ENCODE measurements at places on chromosomes 6 and 20. TPM values are rescaled to one million over a fixed set of nuclear protein-coding genes. Genes with fewer than 3 reads are reported as not detected.

DNA sequence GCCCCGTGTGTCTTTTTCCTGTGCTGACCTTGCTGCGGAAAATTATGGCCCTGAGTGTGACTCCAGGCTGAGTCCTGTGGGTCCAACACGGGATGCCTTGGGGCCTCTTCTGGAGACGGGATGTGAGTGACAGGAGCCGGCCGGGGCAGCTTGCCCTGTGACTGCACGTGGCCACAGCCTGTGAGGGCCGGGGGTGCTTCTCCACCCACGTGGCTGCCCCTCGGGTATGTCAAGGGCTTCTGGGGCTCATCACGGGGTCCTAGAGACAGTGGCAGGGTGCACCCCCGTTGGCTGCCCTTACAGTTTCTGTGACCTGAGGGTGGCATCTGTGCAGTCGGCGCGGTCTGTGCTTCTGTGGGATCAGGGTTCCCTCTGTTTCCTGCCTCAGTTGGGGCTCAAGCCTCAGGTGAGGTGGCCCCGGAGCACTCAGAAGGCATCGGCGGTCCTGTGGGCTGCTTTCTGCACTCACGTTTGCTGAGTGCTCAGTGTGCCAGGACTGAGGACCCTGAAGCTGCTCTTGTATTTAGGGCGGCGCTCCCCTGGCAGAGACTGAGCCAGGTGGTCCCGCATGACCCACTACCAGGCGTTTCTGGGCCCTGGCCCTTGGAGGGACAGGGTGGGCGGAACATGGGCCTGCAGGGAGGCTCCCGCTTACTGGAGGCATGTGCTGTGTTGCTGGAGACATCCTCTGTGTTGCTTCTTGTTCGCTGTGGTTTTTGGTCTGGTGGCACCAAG lies 5.4 kb downstream of the RTEL1 start:
- DNase-seq: no peak

- DNase-seq: no peak
Measured at GRCh38 chr20:8267009-8267408, 134.9 kb downstream of the PLCB1 start.

DNA sequence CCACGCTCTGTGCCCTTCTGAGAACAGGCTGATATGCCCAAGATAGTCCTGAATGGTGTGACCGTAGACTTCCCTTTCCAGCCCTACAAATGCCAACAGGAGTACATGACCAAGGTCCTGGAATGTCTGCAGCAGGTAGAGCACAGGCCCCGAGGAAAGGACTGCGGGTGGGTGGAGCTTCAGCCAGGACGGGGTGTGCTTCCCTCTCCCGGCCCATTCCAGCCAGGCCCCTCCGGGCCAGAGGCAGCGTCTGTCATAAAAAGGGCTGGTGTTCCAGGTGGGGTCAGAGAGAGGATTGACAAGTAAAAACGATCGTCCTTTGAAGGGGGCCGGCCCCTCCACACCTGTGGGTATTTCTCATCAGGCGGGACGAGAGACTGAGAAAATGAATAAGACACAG lies 1.3 kb downstream of the RTEL1 start:
- DNase-seq: no peak

DNA sequence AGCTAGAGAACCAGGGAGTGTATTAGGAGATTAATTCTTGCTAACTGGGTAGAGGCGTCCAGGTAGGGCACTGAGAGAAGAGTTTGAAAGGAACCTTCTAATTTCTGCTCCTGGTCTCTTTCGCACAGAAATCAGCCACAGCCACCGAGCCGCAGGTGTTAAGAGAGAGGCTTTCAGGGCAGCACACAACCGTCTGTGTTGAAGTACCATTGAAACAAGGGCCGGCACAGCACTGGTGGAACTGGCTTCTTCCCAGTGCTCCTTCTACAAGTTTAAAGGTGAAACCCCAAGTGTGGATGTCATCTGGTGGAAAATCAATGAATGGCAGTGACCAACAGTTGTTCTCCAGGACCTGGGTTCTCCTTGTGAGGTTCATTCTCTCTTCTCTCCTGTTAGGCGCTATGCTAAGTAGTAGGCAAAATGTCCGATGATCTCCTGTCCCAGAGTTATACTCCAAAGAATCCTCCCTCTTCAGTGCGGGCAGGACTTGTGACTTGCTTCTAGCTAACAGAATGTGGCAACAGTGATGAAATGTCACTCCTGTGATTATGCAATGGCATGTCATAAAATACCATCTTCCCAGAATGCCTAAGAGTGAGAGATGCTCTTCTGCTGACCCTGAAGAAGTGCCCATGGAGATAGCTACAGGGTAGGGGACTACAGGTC lies 15.0 kb upstream of the RIN2 start:
- DNase-seq: no peak

DNA sequence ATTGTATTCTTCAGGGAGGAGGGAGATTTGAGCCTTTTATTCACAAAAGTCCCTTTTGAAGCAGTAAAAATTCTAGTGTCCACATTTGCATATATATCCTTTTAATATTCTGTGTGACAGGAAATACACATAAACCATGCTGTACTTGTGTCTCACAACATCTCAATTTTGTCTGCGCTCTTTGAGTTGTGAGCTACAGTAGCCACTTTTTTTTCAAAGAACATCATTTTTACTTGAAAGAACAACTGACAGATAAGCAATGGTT lies 21.3 kb downstream of the LMBRD1 start:
- DNase-seq: no peak

DNA sequence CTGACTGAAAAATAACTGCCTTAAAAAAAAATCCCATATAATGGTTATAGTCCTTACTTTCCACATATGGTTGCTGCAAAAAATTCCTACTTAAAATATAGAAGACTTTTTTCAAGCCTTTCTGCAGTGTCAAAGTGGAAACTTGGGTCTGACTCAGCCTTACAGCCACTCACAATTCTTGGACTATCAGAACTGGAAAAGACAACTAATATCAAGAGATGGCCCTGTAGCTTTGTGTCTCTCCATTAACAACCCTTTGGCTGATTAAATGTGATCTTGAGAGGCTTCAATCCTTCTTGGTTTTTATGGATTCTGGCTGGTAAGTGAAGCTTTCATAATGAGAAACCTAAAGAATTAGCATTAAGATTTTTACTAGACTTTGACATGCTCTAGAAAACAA lies 307.8 kb downstream of the RNGTT start:
- DNase-seq: no peak

- no peak for DNase-seq
Measured at GRCh38 chr6:23282252-23283021, 713.1 kb downstream of the HDGFL1 start.

DNA sequence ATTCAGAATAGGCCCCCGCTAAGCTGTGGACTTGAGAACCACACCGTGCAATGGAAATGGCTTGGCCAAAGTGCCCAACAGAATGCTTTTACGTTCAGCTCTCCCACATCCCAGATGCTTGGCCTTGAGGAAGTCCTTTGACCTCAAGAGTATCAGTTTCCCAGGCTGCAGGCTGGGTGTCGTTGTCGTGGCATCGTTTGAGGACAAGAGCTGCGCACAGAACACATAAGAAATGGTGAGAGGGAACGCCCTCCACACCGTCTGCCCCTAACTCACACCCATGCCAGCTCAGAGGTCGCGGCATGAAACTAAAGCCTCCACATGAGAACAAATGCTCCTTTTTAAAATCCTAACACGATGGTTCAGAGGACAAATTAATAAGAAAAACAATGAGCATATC lies 37.0 kb downstream of the NFATC2 start:
- no peak for DNase-seq

GRCh38 chr20:32233286-32233685 lies 25.6 kb downstream of the POFUT1 start:
- no peak for DNase-seq

DNA sequence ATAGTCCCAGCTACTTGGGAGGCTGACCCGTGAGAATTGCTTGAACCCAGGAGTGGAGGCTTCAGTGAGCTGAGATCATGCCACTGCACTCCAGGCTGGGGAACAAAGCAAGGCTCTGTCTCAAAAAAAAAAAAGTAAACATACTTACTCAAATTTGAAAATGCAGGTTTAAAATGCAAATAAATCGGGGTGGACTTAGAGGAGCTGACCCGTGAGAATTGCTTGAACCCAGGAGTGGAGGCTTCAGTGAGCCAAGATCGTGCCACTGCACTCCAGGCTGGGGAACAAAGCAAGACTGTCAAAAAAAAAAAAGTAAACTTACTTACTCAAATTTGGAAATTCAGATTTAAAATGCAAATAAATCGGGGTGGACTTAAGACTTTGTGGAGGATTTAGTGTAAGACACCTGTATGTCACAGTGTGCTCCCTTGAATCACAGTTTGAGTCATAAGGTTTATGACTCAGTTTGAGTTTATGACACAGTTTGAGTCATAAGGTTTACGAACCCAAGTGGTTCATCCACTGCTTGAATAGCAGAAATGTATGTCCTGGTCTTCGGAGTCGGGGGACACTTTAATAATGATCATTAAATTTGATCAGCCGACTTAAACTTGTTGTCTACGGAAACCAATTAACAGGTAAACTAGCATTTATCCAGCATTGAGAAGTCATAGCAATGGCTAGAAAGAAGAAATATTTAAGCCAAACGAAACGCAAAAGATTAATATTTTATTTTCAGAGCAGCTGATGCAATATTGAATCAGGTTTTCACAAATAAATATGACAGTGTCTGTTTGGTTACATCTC lies 6.8 kb upstream of the MRPS10 start:
- no peak for DNase-seq

- DNase-seq: no peak
Measured at GRCh38 chr20:19602675-19603375, 155.2 kb upstream of the RIN2 start.

DNA sequence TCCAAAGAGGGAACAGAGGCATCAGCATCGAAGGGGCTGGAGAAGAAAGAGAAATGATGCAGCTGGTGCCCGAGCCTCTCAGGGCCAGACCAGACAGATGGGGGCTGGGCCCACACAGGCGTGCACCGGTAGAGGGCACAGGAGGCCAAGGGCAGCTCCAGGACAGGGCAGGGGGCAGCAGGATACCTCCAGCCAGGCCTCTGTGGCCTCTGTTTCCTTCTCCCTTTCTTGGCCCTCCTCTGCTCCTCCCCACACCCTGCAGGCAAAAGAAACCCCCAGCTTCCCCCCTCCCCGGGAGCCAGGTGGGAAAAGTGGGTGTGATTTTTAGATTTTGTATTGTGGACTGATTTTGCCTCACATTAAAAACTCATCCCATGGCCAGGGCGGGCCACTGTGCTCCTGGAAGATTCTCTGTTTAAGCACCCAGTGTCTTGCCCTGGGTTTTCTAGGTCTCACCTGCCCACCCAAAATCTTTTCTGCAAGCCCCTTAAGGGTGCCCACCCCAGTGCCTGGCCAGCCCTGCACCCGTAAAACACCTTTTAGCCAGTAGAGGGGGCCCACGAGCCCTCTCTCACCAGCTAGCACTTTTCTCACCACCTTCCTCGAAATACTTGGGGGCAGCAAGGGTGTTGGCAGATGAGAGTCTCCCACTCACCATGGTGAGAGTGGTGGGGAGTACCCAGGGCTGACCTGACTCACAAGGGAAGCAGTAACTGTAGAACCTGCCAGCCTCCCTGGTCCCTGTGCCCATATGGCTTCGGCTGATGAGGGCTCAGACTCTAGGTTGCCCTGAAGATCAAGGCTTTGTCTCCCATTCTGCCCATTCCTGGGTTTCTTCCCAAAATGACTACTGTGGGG lies 35.7 kb upstream of the ID1 start:
- DNase-seq: peak; percentile 86

DNA sequence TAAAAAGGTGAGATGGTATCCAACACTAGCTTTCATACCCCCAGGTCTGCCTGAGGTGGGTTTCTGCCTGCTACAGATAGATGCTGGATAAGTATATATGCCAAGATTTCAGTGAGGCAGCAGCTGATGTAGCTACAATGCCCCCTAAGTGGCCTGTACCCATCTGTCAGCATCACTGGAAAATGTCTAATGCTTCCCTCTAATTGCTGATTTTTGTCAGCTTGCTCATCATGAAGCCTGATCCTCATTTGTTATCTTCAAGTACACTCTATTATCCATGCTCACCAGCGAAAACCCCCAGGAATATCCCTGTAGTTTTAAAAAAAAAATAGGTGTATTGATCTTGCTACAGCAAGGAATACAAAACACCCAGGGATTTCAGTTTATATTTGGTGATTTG lies 32.2 kb downstream of the OPRM1 start:
- DNase-seq: no peak

DNA sequence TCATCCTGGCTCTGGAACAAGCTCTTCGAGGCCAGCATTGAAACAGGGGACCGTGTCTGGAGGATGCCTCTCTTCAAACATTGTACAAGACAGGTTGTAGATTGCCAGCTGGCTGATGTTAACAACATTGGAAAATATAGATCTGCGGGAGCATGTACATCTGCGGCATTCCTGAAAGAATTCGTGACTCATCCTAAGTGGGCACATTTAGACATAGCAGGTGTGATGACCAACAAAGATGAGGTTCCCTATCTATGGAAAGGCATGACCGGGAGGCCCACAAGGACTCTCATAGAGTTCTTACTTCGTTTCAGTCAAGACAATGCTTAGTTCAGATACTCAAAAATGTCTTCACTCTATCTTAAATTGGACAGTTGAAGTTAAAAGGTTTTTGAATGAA lies 3.6 kb upstream of the CDKN1A start:
- DNase-seq: no peak

- no peak for DNase-seq
Measured at GRCh38 chr6:128032042-128032441, 131.2 kb upstream of the THEMIS start.

DNA sequence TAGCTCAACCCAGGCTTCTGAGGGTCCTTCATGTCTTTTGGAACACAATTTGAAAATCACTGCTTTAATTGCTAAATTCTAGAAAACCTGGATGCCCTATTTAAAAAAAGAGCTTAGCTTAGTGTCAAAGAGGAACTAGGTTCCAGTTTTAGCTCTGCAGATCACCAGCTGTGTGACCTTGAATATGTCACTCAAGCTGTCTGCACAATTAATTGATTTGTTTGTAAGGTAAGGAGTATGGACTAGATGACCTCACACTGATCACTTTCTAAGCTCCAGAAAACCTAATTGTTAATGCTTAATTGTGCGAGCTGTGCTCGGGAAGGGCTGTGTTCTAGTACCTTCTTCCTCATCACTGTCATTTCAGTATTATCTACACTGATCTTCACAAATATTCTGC lies 26.2 kb downstream of the UTRN start:
- no peak for DNase-seq

GRCh38 chr6:155185544-155185943 lies 78.3 kb upstream of the CLDN20 start:
- DNase-seq: no peak

DNA sequence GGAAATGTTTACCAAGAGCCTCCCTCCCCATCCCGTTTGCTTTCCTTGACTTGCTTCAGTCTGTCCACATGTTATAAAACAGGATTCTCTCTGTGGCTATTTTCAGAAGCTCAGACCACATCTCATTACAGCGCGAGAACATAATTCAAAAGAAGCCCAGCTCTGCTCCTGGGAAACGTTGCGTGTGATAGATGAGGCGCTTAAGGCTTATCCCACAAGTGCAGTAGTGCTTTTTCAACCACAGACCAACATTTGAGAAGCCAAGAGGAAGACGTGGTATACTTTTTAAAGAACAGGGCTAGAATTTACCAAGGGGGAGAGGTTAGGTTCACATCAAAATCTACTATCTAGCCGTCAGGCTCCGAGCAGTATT lies 239.5 kb downstream of the SLC24A3 start:
- no peak for DNase-seq

GRCh38 chr20:41331731-41332130 lies 8.9 kb upstream of the LPIN3 start:
- no peak for DNase-seq

The FILIP1 gene
- 2.0 TPM for total RNA-seq

The HLA-DQA1 gene
- total RNA-seq: not detected

The TLDC2 gene
- 0.93 TPM for total RNA-seq

The SLC4A11 gene
- 5.8 TPM for total RNA-seq

The TUBB gene
- total RNA-seq: 560 TPM

The ZBTB2 gene
- total RNA-seq: 13.5 TPM

The LY6G6D gene
- not detected for total RNA-seq

The EXOC2 gene
- 22.9 TPM for total RNA-seq
